ENCODE measurements at places on chromosomes 12 and 14.

- no peak for DNase-seq
These were observed 53.2 kb upstream of the HIF1A start for GRCh38 chr14:61641914-61642613.

DNA sequence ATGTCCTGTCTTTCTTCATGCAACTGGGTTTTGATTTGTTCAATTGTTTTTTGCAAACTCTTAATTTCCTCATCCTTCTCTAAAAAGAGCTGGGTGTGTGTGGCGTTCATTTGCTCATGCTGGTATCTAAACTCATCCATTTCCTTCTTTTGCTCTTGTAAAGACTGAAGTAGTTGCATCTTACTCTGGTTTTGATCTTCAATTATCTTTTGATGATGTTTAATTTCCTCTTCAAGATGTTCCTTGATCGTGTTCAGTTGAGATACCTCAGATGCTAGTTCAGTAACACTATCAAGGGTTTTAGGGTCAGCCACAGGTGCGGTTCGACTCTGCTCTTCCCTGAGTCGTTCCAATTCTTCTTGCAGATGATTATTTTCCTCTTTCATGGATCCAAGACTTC, 34.8 kb downstream of the TRIP11 start:
- no peak for DNase-seq

DNA sequence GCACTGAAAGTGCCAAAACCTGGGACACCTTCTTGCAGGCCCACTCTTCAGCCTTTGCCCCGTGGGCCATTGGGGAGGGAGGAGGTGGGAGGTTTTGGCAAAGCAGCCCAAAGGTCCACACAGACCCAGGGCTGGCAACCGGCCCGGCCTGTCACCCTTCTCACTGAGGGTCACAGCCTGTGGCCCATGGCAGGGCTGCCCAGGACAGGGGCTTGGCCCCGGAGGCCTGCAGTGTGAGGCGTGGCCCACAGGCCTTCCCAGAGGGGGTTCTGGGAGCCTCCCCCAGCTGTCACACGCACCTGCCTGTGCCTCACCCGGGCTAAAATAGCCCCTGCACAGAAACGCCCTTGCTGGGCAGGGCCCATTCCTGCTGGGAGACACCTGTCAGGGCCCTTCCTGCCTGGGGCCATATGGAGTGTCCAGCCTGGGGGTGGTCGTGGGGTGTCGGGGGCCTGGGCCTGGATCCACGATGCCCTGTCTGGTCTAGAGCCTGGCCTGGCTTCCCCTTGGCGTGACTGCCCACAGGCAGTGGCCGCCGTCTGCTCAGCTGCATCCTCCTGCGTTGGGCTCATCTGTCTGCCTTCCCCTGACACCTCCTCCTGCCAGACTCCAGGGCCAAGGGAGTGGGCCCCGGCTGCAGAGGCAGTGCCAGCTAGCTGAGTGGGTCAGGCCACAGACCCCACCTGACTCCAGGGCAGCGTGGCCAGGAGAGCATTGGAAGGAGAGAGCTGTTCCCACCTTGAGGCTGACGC, 19.2 kb downstream of the PACS2 start:
- no peak for DNase-seq

DNA sequence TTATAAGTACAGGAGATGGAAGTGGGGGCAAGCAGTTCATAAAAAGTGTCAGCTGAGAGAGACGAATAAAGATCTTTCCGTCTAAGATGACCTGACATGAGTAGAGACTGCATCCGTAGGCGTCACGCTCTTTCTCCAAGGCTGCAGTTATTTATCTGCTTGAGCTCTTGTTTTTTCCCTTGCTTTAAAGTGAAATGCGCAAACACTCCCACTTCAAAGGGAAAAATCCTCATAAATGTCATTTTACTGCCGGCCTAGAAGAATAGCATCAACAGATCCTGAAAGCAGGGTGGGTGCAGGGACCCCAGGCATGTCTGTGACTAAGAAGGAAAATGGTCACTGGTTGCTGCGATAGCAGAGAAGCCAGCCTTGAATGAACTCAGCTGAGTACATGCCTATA, 647.4 kb downstream of the MED13L start:
- DNase-seq, result no peak

DNA sequence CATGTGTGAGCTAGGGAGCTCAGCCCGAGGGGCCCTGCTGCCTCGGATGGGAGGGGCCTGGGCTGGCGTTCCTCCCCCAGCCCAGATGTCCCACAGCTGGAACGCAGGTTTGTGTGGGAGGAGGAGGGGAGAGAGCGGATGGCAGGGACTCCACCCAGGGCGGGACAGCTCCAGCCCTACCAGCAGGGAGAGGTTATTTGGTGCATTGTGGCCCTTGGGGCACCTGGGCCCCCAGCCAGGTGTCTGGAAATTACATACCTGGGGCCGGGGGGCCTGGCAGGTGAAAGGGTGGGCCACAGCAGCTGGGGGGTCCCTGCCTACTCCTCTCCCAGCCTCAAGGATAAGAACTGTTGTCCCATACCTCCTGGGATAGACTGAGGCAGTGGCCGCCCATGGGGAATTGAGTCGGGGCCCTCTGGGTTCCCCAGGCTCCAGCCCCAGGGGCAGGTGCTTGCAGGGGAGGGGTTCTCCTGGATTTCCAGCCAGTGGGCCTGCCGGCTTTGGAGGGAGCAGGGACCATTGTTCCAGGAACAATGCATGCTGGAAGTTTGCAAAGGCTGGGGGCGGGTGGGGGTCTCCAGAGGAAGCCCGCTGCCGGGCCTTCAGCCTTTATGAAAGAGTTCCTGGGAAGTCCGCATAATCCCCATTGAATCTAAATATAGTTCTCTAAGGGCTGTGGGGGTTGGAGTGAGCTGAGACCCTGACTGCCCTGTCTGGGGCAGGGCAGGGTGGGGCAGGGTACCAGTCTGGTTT, 1.2 kb downstream of the KIF26A start:
- DNase-seq, result no peak

DNA sequence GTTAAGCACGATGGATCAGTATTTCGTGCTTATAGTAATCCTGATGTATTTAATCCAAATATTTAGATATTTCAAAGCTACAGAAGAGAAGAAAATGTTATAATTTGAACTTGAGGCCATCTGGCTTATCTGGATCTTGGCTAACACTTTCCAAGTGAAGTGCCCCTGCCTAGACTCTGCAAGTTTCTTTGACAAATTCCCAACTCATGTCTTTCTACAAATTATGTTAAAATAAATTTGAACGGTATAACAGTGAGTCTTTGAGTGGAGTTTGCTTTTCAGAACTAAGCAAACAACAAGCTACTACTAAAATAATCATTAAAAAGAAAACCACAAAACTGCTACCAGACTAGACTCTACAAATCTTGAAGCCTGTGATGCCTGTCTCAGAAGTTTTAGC, 374.4 kb upstream of the PRICKLE1 start:
- DNase-seq, result no peak

DNA sequence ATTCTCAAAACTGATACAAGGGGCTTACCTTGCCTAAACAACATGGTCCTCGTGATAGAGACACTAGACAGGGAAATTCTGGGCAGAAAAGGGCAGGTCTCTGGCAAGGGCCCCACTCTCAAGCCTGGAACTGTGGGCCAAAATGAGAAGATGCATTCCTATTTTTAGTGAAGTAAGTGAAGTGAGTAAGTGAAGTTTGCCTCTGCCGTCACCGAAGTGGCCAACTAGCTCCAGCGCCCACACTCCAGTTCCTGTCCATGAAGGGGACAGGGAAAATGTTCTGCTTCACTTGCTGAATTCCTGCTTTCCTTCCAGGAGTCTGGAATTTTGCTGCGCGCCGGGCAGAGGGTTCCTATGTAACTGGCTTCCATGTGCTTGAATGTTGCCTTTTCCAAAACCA, 1035.6 kb upstream of the TMEM132C start:
- DNase-seq, result no peak

- DNase-seq, result no peak
These were observed 321.6 kb upstream of the SFSWAP start for GRCh38 chr12:131389054-131390013.

DNA sequence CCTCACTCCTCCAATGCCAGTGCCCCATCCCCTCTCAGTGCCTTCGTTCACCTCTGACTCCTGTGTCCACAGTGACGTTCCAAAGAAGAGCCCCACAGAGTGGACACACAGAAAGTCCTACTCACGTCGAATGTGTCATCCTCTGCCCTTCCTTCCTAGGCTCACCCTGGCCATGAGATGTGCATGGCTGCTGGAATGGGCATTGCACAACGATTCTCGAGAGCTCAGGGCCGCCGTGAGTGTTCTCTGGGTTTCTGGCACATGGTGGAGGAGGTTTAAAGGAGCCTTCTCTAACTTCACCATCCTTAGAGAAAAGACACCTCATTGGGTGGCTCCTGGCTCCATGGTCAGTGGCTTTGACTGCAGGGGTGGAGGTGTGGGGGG, 12.8 kb upstream of the CEP170B start:
- no peak for DNase-seq

- DNase-seq, result no peak
These were observed 166.1 kb downstream of the FOXA1 start for GRCh38 chr14:37428954-37429353.

DNA sequence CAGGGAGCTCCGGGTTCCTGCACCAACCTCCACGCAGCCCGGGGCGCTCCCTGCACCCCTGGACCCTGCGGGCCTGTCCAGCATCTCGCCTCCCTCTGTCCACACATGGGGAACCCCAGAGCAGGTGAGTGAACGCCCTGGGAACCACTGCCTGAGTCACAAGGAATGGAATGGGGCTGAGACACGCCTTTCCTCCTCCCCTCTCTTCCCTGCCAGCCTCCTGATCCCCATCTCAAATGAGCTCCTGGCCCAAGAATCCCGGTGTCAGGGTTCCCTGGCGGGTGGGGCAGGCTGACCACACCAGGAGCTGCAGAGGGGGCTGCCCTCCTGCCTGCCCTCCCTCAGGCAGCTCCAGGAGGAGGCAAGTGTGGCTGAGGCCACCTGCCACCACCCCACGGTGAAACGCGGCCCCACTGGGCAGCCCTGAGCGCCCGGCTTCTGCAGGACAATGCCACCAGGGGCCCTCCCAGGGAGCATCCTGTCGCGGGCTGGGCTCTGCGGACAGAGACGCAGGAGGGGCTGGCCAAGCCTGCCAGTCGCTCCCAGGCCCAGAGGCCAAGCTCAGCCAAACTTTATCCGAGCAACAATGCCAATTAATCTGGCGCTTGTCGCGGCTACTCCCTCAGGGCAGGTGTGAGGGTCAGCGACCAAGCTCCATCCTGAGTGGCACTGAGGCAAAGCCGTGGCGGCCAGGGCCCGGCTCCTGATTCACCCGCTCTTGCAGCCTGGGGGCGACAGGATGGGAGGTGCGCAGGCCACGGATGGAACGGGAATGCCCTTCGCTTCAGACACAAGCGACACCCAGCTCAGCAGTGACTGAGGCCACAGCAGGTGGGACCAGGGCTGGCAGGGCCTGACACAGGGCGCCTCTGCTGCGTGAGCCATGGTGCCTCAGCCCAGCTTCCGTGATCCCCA, 44.3 kb downstream of the GALNT9 start:
- no peak for DNase-seq

- no peak for DNase-seq
These were observed 226.1 kb downstream of the CHST11 start for GRCh38 chr12:104682790-104683279.

- DNase-seq, result no peak
These were observed 73.2 kb downstream of the MYRFL start for GRCh38 chr12:69898236-69898635.

- DNase-seq, result peak; percentile 64
These were observed 353.7 kb downstream of the APAF1 start for GRCh38 chr12:98998697-98999299.

DNA sequence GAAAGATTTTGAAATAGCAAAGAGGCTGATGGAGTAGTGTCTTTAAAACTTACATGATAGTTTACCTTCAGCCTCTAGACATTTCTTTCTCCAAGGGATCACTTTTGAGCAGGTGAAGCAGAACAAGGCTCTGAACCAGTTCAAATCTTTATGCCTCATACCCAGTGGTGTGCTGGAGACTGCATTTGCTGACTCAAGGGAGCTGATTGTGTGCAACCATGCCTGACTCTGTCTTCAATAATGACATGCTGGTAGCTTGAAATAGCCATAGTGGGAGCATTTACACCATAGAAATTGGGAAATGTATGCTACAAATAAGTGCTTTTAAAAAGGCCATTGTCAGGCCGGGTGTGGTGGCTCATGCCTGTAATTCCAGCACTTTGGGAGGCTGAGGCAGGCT, 482.0 kb downstream of the TMTC2 start:
- no peak for DNase-seq

- no peak for DNase-seq
These were observed 7.9 kb downstream of the PTGDR start for GRCh38 chr14:52275372-52275771.

GRCh38 chr12:30823156-30823699, 68.5 kb upstream of the CAPRIN2 start:
- peak; percentile 7 for DNase-seq

- peak; percentile 89 for DNase-seq
These were observed 28.7 kb downstream of the FNTB start for GRCh38 chr14:65015391-65015790.

GRCh38 chr14:95314609-95315008, 5.1 kb downstream of the CLMN start:
- no peak for DNase-seq

- peak; percentile 15 for DNase-seq
These were observed 182.2 kb downstream of the CCDC59 start for GRCh38 chr12:82176026-82176425.

All from Ammon's horn (tissue), 1 donor.